ENCODE measurements at places on chromosomes 7 and 10.

DNA sequence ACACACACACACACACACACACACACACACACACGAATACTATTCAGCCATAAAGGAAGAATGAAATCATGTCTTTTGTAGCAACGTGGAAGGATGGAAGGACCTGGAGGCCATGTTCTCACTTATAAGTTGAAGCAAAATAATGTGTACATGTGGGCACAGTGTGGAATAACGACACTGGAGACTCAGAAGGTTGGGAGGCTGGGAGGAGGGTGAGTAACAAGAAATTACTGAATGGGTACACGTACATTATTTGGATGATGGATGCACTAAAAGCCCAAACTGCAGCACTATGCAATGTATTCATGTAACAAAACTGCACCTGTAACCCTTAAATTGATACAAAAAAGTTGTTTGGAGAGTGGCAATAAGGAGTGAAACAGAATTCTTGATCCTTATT is 32.1 kb downstream of the KMT2C start:
- peaks cover 18% of the 10 kb centered on the region for H3K36me3 ChIP-seq
- H3K27me3 ChIP-seq, result no peaks in the 10 kb centered on the region
- no peak overlapping the region for H3K27ac ChIP-seq
- peaks cover 15% of the 10 kb centered on the region for H3K4me1 ChIP-seq
- no peak overlapping the region for H3K4me3 ChIP-seq
- no peak for DNase-seq

GRCh38 chr10:95821720-95822119 is 65.8 kb downstream of the ENTPD1 start:
- H3K27ac ChIP-seq, result no peak overlapping the region
- H3K36me3 ChIP-seq, result no peaks in the 10 kb centered on the region
- no peak overlapping the region for H3K4me3 ChIP-seq
- no peak for DNase-seq
- peaks cover 6% of the 10 kb centered on the region for H3K4me1 ChIP-seq

DNA sequence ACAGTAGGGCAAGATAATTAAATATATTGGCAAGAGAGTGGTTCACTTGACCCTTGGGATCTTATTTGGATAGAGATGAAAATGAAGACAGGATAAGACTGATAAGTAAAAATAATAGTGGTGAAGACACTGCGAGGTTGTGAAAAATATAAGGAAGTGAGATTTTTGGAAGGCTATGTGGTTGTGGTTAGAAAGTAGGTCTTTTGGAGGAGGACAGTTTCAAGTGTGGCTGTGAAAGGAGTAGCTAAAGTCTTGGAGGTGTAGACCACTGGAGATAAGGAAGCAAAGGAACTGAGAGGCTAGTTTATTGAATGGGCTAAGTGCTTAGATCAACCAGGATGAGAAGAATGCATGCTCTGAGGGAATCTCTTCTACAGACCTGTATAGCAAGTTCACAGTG is 11.2 kb downstream of the MIOS start:
- DNase-seq, result no peak
- peaks cover 54% of the 10 kb centered on the region for H3K36me3 ChIP-seq
- H3K4me1 ChIP-seq, result peaks cover 16% of the 10 kb centered on the region
- H3K27ac ChIP-seq, result no peak overlapping the region
- no peak overlapping the region for H3K4me3 ChIP-seq

DNA sequence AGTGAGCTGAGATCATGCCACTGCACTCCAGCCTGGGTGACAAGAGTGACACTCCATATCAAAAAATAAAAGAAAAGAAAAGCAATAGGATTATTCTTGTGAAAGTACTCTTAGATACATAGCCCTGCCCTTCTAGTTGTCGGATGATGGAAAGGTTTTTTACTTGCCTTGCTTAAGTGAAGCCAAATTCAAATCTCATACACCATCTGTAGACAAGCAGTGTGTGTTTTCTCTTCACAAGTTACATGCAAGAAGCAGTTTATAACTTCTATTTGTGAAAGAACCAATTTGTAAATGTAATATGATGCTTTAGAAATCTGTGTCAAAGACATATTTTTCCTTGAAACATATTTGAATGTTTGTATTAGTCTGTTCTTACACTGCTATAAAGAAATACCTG is 15.8 kb upstream of the MPP7 start:
- no peak overlapping the region for H3K4me3 ChIP-seq
- H3K4me1 ChIP-seq, result peaks cover 19% of the 10 kb centered on the region
- H3K27me3 ChIP-seq, result no peaks in the 10 kb centered on the region
- peaks cover 6% of the 10 kb centered on the region for H3K36me3 ChIP-seq

GRCh38 chr10:83806717-83807116 is 332.6 kb upstream of the GHITM start:
- no peak overlapping the region for H3K4me3 ChIP-seq
- no peak overlapping the region for H3K27ac ChIP-seq
- DNase-seq, result no peak
- no peaks in the 10 kb centered on the region for H3K36me3 ChIP-seq
- no peaks in the 10 kb centered on the region for H3K4me1 ChIP-seq
- no peaks in the 10 kb centered on the region for H3K27me3 ChIP-seq

- no peak overlapping the region for H3K4me3 ChIP-seq
- peaks cover 6% of the 10 kb centered on the region for H3K27me3 ChIP-seq
- no peak for DNase-seq
- H3K27ac ChIP-seq, result no peak overlapping the region
- H3K36me3 ChIP-seq, result no peaks in the 10 kb centered on the region
These were observed 32.9 kb downstream of the TACC2 start for GRCh38 chr10:122021828-122022227.

- H3K4me3 ChIP-seq, result peak overlapping the region; percentile 93
- peak; percentile 52 for DNase-seq
- peak overlapping the region; percentile 93 for H3K27ac ChIP-seq
These were observed 738 bp downstream of the VPS26A start for GRCh38 chr10:69124563-69125268.

GRCh38 chr10:112509558-112510291 is 62.7 kb downstream of the VTI1A start:
- H3K36me3 ChIP-seq, result peaks cover 30% of the 10 kb centered on the region
- H3K27me3 ChIP-seq, result no peaks in the 10 kb centered on the region
- DNase-seq, result no peak
- no peak overlapping the region for H3K4me3 ChIP-seq

DNA sequence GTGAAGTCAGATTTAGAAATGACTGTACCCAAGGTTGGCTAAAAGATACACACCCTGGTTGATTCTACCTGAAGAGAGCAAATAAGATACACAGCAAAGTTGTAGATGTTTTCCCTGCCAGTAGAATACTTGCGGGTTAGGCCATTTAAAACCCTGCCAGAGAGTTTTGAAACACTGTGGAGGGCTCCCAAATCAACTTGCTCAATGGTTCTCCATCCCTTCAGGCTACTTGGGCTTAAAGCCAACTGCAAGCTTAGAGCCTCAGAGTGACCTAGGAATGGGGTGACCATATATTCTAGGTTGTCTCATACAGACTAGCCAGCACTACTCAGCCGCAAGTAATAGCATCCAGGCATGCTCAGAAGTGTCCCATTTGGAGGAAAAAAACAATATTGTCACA is 10.0 kb downstream of the CAV1 start:
- no peaks in the 10 kb centered on the region for H3K36me3 ChIP-seq
- no peak overlapping the region for H3K4me3 ChIP-seq
- H3K4me1 ChIP-seq, result no peaks in the 10 kb centered on the region
- H3K27ac ChIP-seq, result no peak overlapping the region
- DNase-seq, result no peak

DNA sequence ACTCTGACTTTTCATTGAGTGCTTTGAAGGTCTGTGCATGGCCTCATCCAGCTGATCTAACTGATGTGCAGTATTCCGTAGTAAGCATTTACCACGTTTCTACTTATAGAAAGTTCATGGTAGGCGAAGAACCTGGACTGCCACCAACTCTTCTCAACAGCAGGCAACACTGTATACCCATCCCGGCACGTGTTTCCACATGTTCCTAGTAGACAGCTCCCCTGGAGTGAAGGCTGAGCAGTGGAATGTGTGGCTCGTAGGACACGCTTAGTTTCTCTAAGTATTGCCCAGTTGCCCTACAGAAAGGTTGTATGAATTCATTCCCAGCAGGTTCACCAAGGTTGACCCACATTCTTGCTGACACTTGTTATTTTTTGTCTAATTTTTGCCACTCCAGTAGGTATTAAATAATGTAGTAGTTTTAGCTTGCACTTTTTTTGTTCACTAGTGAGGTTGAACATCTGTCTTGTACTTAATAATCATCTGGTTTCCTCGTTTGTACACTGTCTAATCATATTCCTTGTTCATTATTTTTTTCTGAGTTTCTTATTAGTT is 15.2 kb downstream of the PROSER2 start:
- DNase-seq, result no peak
- no peak overlapping the region for H3K4me3 ChIP-seq
- H3K27ac ChIP-seq, result no peak overlapping the region

- DNase-seq, result peak; percentile 69
- H3K27me3 ChIP-seq, result peaks cover 11% of the 10 kb centered on the region
- H3K4me1 ChIP-seq, result peaks cover 25% of the 10 kb centered on the region
- H3K36me3 ChIP-seq, result no peaks in the 10 kb centered on the region
These were observed 2.7 kb upstream of the MUC17 start for GRCh38 chr7:101017064-101017777.

DNA sequence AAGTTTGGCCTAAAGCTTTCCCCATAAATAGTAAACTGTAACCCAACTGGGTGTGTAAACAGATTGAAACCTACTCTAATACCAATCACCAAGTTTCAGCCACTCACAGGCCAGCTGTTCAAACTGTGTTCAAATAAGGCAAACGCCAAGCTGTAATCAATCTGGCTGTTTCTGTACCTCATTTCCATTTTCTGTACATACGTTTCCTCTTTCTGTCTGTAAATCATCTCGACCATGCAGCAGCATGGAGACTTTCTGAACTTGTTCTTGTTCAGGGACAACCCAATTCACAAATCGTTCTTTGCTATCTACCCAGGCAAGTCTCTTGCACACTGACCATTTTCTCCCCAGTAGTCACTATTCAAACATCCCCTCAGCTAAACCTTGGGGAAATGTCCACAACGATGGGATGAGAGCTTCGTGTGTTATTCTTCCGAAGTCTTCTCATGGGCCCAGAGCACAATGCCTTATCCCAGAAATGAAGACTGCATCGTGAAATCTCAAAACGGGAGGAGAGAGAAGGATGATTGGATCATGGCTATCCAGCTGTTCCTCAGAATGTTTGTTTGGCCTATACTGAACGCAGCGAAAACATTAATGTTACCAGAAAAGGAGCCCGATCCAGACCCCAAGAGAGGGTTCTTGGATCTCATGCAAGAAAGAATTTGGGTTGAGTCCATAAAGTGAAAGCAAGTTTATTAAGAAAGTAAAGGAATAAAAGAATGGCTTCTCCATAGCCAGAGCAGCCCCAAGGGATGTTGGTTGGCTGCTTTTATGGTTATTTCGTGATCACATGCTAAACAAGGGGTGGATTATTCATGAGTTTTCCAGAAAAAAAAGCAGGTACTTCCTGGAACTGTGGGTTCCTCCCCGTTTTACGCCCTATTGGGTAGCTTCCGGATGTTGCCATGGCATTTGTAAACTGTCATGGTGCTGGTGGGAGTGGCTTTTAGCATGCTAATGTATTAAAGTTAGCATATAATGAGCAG is 86.2 kb downstream of the SLC16A9 start:
- H3K36me3 ChIP-seq, result no peaks in the 10 kb centered on the region
- H3K27ac ChIP-seq, result no peak overlapping the region
- DNase-seq, result no peak
- no peaks in the 10 kb centered on the region for H3K27me3 ChIP-seq
- no peak overlapping the region for H3K4me3 ChIP-seq
- H3K4me1 ChIP-seq, result peaks cover 2% of the 10 kb centered on the region

GRCh38 chr10:35004651-35005050 is 85.5 kb downstream of the CUL2 start:
- H3K27ac ChIP-seq, result peak overlapping the region; percentile 6
- no peak for DNase-seq
- peaks cover 40% of the 10 kb centered on the region for H3K36me3 ChIP-seq
- no peaks in the 10 kb centered on the region for H3K4me1 ChIP-seq
- no peak overlapping the region for H3K4me3 ChIP-seq
- H3K27me3 ChIP-seq, result no peaks in the 10 kb centered on the region
